ENCODE measurements at places on chromosomes 7 and 10.

- DNase-seq: no peak
Measured at GRCh38 chr10:28470873-28471651, 61.9 kb upstream of the WAC start.

DNA sequence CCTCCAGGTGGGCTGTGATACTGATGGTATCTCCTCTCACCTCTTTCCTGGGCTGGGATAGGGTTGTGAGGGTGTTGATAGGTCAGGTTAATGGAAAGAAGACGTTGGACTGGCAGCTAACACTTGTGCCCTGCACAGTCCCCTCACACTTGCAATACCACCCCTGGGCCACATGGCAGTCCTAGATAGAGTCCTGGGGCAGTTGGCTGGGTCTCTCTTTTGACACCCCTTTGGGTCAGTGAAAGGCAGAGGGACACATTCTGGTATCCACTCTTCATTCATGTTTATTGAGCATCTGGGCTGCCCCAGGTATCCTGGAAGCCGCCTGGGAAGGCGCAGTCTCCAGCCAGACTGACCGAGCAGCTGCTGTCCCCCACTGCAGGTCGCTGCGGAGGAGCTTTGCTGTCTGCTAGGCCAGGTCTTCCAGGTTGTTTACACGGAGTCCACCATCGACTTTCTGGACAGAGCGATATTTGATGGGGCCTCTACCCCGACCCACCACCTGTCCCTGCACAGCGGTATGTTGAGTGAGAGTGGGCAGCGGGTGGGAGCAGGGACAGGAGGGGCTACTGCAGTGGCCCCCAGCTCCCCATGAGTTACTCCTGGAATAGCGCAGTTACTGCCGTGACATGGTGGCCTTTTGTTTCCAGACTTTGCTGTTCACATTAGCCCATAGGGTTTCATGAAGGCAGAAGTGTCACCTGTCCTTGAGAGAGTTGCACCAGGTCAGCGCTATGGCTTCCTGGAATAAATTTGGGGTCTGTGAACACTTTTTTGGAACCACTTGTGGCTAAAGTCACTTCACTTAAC is 19.1 kb downstream of the NACAD start:
- DNase-seq: no peak

- DNase-seq: no peak
Measured at GRCh38 chr7:25870574-25870973, 281.4 kb upstream of the NFE2L3 start.

GRCh38 chr10:68628576-68629127 is 68.5 kb downstream of the TET1 start:
- DNase-seq: no peak

GRCh38 chr7:18679261-18679660 is 183.7 kb downstream of the HDAC9 start:
- no peak for DNase-seq

GRCh38 chr10:127391875-127392274 is 157.2 kb upstream of the NPS start:
- DNase-seq: no peak

DNA sequence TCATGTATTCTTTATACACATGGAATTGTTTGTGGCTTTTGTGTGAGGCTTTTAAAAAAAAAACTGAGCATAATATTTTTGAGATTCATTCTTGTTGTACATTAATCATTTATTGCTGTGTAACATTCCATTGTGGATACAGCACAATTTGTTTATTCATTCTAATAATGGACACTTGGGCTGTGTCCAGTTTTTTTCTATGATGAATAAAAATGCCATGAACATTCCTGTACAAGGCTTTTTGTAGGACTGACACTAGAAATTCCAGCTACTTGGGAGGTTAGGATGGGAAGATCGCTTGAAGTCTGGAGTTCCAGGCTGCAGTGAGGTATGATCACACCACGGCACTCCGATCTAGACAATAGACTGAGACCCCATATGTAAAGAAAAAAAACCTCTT is 254.3 kb upstream of the CACNA2D1 start:
- DNase-seq: no peak

GRCh38 chr10:124918191-124918830 is 23.6 kb upstream of the ZRANB1 start:
- DNase-seq: no peak

DNA sequence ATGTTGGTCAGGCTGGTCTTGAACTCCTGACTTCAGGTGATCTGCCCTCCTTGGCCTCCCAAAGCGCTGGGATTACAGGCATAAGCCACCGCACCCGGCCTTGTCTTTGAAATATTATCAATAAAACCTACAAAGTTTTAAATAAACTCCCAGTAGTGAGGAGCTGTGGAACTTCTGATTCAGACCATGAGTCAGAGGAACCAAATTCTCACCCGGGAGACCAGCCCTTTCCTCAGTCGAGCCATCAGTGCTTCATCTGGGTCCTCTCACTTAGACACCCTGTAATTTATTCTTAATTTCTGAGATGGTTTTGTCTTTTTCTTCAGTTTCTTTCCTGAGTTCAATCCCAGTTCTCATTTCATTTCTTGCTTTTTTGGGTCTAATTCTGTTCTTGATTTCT is 68.6 kb downstream of the DYNC2I1 start:
- DNase-seq: no peak

DNA sequence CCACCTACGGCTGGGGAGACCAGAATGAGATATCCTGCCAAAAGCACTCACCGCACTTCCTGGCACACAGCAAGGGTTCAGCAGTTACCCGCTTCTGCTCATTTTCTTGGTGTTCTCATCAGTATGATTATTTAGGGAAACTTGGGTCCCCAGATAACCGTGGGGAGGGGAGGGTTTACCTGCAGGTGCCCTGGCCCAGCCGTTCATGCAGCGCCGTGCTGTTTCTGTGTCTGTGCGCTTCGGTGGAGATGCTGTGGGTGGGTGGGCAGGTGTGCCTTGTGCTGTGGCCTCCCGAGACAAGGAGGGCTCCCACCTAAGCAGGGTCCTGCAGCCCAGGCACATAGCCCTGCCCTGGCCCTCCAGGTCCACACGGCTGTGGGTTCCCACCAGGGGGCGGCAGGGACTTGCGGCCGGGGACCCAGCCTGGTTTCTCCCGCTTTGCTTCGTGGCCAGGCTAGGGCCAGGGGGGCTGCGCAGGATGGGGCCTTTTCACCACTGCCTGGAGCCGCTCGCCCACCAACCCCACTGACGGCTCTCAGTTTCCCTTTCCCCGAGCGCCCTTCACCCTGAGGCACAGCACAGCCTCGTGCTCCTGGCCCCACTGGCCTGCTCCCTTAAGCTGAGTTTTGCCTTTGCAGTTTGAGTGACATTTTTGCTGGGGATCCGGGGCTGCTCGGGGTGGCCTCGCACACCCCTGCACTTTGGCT is 78.5 kb downstream of the LHPP start:
- peak; percentile 49 for DNase-seq

DNA sequence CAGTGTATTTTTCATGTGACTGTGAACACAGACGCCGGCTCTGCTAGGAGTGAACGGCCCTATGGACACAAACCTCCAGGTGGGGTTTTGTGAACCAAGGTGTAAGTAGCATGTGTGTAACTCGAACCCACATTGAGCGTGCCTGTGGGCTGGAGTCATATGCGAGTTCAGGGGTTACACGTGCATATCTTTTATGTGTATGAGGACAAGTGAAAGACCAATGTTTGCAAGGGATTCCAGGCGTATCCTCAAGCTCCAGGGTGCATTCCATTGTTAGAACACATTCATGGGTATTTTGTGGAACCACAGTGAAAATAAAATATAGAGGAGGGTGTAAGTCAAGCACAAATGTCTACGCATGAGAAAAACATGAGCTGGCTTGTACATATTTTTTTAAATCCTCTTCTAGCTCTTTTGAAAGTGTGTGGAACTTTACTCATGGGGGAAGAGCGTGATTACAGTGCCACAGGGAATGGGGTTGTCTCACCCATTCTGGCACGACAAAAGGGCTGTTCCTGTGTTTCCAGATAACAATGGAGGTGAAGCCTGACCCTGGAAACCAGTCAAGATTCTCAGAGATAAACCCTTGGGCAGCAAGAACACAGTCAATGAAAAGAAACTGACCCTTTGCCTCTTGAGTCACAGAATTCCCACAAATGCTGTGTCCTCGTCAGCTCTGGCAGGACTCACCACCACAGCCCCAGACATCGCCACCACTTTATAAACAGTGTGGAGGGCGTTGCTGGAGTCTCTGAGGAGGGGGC is 37.0 kb upstream of the GOT1 start:
- DNase-seq: no peak

DNA sequence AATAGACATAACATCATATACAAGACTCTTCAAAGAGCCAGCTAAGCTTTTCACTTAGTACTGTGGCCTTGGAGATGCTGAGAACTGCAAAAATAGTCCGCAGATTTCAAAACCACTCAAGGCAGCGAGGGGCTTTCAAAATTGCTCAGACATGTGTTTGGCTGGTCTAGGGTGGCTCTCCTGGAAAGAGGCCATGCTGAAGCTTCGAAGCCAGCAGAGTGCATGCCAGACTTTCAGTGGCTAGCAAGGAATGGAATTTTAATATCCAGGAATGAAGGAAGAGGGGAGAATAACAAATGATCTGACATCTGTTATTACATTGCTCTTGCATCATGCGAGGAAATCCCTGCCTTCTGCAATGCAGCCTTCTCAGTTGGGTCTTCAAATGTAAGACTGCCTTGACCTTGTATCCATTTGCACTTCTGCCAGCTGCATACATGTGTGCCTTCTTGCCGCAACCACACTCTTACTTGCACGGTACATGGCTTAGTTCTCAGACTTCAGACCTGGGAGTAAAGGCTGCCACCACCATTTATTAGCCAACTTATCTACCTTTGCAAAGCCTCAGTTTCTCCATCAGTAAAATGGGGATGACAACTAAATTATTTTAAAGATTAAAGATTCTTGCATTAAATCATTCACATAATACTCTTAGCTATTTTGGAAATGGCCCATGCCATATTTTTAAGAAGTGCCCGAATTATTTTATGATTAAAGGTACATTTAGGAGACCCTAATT is 55.9 kb downstream of the ITIH5 start:
- no peak for DNase-seq

DNA sequence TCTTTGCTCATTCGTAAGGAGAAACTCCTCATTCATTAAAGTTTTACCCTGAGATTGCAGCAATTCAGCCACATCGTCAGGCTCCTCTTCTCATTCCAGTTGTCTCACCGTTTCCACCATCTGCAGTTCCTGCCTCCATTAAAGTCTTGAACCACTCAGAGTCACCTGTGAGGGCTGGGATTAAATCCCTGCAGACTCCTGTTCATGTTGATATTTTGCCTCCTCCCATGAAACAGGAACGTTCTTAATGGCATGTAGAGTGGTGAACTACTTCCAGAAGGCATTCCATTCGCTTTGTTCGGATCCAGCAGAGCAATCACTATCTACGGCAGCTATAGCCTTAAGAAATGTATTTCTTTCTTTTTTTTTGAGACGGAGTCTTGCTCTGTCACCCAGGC is 96.5 kb upstream of the FAM20C start:
- no peak for DNase-seq

DNA sequence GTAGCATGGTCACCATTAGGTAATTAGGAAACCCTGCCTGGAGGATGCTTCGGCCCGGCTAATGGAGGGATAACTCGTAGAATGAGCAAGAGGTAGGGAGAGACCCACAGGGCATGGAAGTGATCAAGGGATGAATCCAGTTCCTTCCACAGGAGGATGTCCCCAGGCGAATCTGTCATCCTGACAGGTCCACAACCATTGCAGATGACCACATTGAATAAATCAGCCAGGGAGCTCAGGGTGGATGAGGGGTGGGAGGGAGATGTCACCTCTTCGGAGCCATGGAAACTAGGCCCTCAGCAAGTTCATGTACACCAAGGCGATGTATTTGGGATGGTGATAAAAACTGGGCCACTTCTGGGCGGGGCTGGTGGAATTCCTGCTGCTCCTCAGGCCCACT is 28.5 kb downstream of the SH3PXD2A start:
- DNase-seq: no peak

- no peak for DNase-seq
Measured at GRCh38 chr10:116464257-116464656, 36.6 kb downstream of the PNLIPRP3 start.

DNA sequence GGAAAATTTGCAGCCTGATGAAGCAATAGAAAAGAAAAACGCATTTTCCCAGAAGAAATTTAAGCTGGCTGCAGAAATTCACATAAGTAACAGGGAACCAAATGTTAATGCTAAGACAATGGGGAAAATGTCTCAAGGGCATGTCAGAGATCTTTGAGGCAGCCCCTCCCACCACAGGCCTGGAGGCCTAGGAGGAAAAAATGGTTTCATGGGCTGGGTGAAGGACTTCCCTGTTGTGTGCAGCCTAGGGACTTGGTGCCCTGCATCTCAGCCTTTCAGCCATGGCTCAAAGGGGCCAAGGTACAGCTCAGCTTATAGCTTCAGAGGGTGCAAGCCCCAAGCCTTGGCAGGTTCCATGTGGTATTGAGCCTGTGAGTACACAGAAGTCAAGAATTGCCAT is 476.1 kb upstream of the DPP6 start:
- DNase-seq: no peak

DNA sequence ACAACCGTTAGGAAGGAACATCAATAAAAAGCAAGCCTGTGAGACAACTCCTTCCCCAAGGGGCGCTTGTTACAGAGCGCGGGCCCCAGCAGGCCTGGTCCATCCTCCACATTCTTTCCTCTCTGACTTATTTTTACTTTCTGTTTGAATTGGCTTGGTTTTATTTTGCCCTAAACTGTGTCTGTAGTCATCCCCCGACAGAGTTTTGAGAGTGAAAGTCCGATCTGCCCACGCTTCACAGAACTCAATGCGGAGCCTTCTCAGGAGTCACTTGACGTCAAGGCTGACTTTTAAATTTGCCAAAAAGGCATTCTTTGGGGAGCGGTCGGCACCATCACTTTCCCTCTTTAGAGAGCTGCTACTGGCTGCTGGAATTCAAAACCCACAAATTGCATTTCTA is 150.1 kb upstream of the KLF6 start:
- DNase-seq: no peak
